Stimulated activated CD8-positive, alpha-beta memory T cell treated with anti-CD3 and anti-CD28 coated beads, Interleukin-15, amount 100 ng/mL, for 4 hours (primary cell): ENCODE measurements at places on chromosomes 13 and 19.

GRCh38 chr13:32086791-32087441 is 55.3 kb downstream of the FRY start:
- no peak for DNase-seq

DNA sequence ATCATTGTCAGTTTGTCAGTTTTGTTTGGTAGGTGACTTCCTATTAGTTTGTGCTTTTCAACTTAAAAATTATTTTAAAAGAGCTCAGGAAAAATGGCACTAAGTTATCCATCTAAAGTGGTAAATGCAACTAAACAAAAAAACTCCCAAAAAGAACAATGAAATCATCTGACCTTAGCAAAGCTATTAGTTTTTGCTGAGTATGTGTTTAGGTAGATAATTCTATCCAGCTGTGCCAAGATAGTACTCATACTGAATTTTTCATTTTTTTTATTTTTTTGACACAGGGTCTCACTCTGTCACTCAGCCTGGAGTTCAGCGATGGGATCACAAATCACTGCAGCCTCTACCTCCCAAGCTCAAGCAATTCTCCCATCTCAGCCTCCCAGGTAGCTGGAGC is 645.3 kb downstream of the TBC1D4 start:
- no peak for DNase-seq

DNA sequence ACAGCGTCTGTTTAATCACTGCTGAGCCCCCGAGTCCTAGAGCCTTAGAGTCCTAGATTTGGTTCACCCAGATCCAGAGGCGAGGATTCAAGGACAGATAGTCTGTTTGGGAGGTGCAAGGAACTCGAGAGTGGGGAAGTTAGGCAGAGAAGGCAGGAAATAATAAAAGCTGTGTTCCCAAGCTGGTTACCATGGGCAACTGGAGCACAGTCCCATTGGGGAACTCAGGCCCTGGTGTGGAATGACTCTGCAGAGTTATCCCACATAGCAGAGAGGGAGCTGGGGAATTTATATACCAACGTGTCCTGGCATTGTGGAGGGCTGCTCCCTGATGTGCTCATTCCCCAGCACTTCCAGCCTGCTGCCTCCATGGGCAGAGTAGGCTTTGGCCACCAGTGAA is 9.7 kb downstream of the IGSF23 start:
- DNase-seq, result no peak

- DNase-seq, result no peak
Measured at GRCh38 chr19:16604615-16605014, 23.4 kb downstream of the MED26 start.

DNA sequence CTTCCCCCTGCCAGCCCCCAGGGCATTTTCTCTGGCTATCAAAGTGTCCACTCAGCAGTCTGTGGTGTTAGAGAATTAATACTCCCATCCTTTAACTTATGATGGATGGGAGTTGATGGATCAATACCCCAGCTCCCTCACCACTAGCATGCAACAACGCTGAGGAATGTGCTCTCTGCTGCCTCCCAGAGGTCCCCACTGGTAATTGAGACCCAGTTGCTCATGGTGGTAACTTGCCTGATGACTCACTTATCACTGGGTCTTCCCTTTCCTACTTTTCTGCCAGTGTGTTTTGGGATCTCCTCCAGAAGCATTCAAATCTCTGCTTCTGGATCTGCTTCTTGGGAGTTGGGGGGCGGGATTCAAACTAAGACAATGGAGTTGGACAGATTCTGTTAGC is 20.3 kb upstream of the CACNA1A start:
- DNase-seq, result no peak

DNA sequence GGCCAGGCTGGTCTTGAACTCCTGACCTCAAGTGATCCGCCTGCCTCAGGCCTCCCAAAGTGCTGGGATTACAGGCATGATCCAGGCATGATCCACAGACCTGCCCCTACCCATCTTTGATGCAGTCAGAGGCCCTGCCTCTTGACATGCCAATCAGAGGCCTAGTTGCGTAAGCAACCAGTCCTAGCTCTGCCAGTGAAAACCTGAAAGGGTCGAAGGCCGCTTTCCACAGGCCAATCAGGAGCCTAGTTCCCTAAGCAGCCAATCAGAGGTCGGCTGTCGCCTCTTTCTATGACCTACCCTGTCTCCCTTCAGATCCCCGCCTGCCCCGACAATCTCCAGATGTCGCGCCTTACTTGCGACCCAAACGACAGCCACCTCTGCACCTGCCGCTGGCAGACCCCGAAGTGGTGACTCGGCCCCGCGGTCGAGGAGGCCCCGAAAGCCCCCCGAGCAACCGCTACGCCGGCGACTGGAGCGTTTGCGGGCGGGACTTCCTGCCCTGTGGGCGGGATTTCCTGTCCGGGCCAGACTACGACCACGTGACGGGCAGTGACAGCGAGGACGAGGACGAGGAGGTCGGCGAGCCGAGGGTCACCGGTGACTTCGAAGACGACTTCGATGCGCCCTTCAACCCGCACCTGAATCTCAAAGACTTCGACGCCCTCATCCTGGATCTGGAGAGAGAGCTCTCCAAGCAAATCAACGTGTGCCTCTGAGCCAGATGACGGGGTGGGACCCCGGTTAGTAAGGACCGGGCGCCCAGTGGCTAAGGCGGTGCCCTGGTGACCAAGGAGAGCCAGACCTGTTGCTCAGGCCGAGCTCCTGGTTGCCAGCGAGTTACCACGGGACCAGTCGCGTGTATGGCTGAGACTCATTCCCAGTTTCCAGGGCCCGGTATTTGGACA is 6.3 kb downstream of the SYDE1 start:
- no peak for DNase-seq

GRCh38 chr19:30307191-30307974 is 64.8 kb upstream of the ZNF536 start:
- no peak for DNase-seq

GRCh38 chr19:58000677-58001076 is 1.9 kb downstream of the ZNF606 start:
- DNase-seq, result no peak

- no peak for DNase-seq
Measured at GRCh38 chr13:61413572-61414535, 1.8 kb downstream of the PCDH20 start.

- DNase-seq, result no peak
Measured at GRCh38 chr13:50529154-50529882, 314.2 kb downstream of the DLEU7 start.

- no peak for DNase-seq
Measured at GRCh38 chr13:98575009-98575903, 1.7 kb downstream of the STK24 start.

- no peak for DNase-seq
Measured at GRCh38 chr19:49094505-49095482, 9.5 kb downstream of the SNRNP70 start.

GRCh38 chr13:50123515-50123861 is 108.2 kb downstream of the KCNRG start:
- no peak for DNase-seq
